ENCODE measurements at places on chromosomes 3 and 15. TPM values are rescaled to one million over a fixed set of nuclear protein-coding genes. Genes with fewer than 3 reads are reported as not detected.

Gene CPN2
- not detected for total RNA-seq

Gene TTC21A
- 6.1 TPM for total RNA-seq

Gene MEIS2
- not detected for total RNA-seq

Gene PDZRN3
- not detected for total RNA-seq

Gene GOLGA8M
- total RNA-seq = 3.8 TPM

Gene ACVR2B
- total RNA-seq = 7.5 TPM

Gene CADPS
- not detected for total RNA-seq

Gene CLSTN2
- not detected for total RNA-seq

Measured in T-helper 1 cell treated with Interleukin-12 subunit alpha and Interleukin-12 subunit beta and Interleukin-4 antibody, amounts not matched to agents 30 ng/mL and 1 ng/mL, for 36 hours (primary cell).